ENCODE measurements at places on chromosomes 5 and 9.
A peak's percentile ranks its signal among the peaks of the same experiment; 100 is the strongest.

DNA sequence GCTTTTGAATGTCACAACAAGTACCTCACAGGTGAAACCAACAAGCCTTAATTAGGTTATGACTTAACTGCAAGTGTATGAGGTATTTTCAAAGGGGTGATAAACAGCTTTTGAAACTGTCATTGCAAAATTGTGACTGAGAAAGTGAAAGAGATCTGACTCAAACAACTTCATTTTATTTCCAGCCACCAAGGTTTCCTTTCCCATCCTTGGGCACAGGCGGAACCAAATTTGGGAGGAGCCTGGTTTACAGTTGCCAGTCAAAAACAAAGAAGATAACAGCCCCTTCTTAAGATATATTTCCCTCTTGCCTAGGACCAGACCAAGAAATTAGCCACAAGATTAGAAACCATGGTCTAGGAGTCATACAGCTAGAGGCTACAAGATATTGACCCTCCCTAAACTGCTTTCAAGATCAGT lies 417.1 kb downstream of the CSNK1G3 start:
- no peak for DNase-seq

DNA sequence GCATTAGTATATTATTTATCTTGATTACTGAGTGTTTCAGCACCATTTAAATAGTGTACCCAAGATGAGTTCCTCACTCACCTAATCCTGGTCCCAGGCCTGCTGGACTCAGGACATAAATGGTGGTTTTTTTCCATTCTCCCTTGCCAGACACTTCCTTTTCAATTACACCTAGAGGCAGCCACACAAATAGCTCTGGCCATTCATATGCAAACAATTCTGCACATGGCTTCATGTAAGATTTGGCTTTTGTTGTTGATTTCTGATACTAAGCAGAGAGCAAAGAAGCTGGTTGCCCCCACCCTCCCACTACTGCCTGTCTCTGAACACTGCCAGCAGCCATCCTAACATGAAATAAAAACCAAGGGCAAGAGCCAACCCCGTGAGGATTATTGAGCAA lies 180.4 kb downstream of the SEMA5A start:
- no peak for DNase-seq

DNA sequence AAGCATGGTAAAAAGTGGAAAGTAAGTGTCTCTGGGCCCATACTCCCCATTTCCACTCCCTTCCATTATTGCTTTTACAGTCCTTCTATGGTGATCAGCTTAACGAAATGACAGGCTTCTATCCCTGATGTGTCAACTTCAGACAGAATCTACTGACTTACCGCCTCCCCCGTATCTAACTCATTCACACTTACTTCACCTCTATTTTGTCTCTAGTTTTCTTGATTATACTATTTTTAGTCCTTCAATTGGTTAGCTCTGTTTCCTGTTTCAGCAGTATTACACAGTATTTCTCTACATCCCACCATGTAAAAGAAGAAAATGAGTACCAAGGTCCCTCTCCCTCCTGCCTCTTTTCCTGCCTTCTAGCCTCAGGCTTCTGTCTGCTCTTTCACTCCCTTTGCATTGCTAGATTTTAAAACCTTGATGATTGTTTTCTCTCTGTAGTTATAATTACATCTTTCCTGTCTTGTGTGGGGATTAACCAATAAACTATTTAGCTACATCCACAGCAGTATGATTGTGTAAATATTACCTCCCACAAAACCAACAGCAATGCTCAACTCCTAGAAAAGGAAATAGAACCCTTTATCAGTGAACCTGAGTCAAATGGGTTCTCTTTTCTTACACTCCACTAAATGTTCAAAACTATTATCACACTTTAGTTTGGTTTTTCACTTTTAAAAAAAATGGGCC lies 53.4 kb downstream of the GNAQ start:
- no peak for DNase-seq

DNA sequence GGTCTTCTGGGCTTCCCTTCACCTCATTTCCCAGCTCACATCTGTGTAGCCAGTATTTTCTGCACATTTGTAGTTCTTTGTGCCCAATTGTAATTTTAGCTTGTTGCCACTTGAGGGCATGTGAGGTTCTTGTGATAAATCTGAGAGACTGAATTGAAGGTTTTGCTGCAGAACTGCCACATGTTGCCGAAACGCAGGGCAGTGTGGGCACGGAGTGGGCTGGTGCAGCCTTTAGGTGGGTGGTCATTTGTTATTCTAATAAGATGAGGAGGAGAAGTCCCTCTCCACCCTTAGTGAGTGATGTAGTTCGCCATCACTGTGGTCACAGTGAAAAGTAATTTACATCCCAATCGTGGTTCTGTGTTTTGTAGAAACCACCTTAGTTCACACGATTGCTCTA lies 21.2 kb downstream of the OTULIN start:
- DNase-seq, result peak; percentile 59

DNA sequence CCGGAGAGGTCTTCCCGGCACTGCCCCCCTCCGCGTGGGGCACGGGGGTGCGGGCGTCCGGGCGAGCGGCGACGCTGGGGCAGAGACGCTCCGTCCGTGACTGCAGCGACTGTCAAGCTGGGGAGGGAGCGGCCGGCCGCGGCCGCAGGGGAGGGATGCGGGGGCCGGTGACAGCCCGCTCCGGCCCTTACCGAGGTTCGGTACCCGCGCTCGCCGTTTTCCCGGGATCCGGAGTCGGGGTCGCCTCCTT lies 400 bp downstream of the KDM4C start:
- no peak for DNase-seq

All from retina (tissue), 1 donor.